ENCODE measurements at places on chromosomes 2 and 18.

DNA sequence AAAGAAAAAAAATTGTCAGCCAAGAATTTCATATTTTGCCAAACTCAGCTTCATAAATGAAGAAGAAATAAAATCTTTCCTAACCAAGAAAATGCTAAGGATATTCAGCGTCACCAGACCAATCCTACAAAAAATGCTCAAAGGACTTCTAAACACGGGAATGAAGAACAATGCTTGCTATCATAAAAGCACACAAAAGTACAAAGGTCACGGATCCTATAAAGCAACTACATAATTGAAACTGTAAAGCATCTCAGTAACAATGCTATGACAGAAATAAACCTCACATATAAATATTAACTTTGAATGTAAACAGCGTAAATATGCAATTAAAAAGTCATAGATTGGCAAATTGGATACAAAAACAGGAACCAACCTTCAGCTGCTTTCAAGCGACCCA lies 1314.6 kb upstream of the GYPC start:
- DNase-seq, result no peak

DNA sequence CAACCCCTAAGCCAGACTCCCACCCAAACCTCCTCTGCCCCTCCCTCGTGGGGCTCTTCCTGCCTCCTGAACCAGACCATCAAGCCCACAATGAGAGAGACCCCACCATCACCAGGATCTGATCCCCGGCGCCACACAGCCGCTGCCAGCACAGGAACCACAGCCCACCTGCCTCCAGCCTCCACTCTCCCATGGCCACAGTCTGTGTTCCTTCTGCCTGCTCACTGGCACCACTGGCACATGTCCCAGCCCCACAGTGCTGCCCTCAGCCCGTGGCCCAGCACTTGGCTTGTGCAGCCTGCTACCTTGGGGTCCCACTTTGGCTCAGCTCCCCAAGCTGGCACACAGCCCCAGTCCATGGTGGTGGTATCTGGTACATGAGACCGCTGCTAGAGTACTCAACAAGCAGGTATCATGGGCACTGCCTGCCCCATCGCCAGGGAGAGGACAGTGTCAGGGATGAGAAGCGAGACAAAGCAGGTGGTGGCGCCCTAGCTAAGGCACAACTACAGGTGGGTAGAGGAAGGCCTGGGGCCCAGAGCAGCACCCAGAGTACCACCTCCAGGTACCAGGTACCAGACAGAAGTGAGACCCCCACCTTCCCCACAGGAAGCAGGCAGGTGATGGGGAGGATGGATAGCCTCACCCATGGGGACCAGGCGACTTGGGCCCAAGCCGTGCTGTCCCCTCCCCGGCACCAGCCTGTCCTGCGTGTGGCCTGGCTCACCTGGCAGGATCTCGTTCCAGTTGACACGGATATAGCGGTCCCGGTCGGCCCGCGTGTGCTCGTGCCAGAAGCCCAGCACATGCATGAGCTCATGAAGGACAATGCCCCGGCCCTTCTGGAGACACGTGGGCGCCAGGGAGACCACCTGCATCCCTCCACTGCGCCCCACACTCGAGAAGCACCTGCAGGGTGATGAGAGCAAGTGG lies 6.2 kb downstream of the ASTL start:
- no peak for DNase-seq

DNA sequence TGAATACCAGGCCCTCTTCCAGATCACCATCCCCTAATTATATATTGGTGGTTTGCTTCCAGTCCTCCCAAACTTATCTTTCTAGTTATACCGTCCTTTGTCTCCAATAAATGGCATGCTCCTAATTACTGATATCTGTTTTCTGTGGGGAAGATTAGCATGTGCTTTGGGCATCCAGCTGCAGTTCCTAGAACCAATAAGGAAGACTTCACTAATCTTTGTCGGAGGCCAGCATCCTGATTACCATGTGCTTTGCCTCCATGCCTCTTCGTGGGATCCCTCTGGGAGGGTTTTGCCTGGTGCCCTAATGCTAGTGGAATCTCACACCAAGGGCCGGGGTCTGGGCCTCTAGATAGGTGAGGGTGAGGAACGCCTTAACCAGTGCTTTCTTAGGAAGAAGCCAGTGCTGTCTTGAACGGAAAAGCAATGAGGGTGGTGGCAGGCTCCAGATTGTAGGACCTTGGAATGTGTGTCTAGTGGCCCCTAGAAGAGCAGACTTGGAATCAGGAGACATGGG lies 47.7 kb downstream of the ACKR3 start:
- DNase-seq, result no peak

DNA sequence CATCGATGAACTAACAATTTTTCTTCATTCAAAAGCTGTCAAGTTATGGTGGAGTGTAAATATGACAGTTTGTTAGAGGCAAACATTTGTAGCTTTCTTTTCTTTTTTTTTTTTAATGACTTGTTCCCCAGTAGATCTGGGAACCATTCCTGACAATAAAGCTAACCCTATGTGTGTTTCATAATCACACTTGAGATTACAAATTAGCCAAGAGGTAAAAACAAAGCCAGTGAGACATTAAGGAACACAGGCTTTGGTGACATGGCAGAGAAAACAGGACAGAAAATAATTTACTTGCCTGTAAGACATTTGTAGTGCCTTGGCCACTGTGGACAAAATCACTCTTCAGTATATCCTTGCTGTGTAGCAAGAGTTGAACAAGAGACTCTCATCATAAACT lies 135.9 kb downstream of the UBE2E3 start:
- DNase-seq, result no peak

DNA sequence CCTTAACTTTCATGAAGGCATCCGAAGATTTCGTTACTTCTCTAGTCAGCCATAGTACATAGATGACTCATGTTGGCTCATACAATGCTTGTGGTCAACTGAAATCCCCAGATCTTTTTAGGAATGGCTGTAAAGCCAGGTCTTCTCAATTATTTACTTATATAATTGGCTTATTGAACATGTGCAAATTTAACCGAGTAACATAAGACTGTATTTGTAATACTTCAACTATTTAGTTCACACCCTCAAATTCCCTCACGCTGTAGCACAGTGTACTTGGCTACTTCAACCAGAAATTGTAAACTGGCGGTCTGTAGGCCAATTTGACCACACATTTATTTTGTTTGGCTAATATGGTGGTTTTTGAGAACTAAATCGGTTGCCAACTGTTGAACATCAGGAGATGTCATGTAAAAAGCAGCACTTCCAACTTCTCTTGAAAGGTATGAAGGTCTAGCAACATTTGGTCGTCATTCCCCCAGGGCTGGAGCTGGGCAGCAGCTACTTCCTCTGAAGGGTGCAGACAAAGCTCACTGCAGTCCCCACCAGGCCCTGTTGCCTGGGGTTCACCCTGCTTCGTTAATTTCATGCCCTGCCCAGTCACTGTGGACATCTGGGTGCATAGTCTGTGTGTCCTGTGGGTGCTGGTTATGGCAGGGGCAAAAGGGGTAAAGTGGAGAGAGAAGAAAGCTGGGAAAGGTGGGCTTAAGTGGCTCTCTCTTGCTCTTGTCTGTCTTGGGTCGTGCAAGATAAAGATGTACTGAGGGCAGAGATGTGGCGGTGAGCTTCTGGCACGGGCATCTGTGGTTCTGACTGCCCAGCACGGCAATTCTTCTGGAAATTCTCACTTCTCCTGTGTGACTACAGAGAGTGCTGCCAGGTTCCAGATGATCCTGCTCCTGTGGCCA lies 3.2 kb upstream of the SH3RF3 start:
- no peak for DNase-seq

- no peak for DNase-seq
These were observed 59.3 kb upstream of the LRRTM1 start for GRCh38 chr2:80363791-80364349.

DNA sequence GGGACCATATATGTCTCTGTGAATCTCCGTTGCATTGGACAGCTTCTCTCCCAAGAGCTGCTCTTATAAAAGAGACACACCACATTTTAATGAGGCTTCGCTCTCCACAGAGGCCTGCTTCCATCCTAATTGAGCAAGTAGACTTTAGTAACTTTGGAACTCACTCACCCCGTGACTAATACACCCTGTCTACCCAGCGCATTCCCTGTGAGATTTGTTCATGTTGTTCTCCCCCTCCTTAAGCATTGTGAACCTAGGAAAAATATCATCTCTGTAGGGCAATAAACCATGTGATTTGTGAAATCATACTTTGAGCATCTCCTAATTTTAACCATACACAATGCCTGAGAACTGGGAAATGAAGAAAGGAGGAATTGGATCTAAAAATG lies 56.9 kb downstream of the MCFD2 start:
- DNase-seq, result no peak

GRCh38 chr18:26190506-26190905 lies 35.7 kb upstream of the TAF4B start:
- no peak for DNase-seq

Data from iPS DF 19.7 (cell line).